ENCODE measurements at places on chromosomes 6 and 20.

DNA sequence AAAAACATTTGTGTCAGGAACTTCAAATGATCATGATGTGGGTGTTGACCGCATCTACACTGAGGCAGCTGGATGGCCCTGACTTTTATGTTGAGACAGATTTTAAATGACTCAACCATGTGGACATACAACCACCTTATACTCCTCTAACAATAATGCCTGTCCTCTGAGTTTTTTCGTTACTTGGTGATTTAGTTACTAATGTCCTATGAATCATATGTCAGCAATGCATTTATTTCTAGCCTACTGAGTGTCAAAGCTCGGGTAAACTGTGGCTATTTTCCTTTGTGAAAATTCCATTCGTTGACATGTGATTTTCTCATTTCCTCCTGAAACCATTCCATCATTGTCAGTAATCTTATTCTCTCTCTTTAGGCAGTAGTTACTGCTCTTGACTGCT is 38.9 kb upstream of the NKX2-4 start:
- DNase-seq: no peak

DNA sequence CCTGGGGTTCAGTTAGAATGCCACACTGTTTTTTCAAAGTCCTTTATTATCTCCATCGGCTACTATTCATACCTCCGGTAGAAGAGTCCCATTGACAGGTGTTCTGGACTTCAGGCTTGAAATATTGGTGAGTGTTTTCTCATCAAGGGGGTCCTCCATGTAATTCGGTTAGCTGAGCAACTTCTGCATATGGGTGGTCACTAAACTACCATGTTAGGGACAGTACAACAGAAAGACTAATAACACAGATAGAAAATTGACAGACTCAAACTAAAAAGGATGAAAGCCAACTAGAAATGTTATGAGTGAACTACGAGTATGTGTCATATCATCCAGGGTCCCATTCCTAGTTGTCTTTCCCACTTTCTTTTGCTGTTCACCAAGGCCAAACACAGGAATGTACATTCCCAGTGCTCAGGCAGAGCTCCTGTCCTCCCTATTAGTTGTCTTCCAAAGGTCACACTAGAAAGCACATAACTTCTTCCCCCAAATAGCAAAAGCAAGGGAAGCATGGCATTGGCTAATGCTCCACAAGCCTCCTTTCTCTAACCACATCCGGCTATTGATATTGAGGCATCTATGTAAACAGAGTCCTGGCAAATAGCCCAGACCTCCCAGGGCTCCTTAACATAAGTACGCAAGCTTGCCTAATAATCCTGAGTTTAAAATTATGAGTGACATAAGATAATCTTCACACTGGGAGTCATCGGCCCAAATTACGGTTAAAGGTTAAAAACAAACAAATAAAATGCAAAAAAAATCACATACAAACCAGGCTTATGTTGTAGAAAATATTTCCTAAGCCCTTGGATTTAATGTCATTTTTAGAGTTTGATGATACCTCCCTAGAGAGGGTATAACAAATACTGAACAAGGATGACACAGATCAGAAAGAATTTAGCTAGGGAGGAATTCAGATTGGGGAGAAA is 13.2 kb downstream of the CCN2 start:
- DNase-seq: no peak

DNA sequence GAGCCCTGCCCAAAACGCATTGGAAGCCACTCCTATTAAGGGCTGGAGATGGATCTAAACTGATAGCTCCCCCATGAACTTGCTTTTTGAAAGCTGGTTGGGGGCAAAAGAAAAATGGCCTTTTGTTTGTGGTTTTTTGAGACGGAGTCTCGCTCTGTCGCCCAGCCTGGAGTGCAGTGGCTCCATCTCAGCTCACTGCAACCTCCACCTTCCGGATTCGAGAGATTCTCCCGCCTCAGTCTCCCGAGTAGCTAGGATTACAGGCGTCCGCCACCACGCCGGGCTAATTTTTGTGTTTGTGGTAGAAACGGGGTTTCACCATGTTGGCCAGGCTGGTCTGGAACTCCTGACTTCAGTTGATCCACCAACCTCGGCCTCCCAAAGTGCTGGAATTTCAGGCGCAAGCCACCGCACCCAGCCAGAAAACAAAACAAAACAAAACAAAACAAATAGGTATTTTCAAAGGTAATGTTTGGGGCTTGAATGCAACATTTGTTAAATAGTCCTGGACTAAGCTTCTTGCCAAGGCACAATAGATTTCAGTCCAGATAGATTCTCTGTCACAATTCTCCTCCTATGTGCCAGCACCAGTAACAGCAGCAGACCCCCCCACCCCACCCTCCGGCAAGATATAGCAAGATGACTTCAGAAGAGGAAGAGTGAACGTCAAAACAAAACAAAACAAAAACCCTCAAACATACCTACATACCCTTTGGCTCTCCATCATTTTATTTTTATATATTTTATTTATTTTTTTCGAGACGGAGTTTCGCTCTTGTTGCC is 26.5 kb upstream of the ABT1 start:
- no peak for DNase-seq

DNA sequence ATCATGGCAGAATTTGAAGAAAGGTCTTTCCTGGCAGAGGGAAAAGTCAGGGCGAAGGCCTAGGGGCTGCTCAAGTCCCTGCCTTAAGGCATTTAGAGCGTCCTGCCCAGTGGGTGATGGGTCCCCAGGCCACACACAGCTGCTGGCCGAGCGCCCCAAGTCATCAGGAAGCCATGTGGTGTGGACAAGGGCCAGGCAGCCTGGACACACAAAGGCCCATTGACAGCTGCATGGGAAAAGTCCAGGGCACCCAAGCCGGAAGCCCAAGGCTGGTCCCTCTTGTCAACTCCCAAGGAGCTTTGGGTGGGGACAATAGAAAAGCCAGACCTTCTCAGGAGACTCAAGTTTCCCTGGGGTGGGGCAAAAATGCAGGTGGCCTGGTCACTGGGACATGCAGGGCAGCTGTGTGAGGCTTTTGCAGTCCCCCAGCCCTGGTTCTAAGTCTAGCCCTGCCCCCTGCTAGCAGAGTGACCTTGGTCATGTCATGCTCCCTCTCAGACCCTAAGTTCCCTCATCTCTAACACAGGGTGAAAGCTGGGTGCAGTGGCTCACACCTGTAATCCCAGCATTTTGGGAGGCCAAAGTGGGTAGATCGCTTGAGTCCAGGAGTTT is 44.3 kb upstream of the PTGIS start:
- no peak for DNase-seq

DNA sequence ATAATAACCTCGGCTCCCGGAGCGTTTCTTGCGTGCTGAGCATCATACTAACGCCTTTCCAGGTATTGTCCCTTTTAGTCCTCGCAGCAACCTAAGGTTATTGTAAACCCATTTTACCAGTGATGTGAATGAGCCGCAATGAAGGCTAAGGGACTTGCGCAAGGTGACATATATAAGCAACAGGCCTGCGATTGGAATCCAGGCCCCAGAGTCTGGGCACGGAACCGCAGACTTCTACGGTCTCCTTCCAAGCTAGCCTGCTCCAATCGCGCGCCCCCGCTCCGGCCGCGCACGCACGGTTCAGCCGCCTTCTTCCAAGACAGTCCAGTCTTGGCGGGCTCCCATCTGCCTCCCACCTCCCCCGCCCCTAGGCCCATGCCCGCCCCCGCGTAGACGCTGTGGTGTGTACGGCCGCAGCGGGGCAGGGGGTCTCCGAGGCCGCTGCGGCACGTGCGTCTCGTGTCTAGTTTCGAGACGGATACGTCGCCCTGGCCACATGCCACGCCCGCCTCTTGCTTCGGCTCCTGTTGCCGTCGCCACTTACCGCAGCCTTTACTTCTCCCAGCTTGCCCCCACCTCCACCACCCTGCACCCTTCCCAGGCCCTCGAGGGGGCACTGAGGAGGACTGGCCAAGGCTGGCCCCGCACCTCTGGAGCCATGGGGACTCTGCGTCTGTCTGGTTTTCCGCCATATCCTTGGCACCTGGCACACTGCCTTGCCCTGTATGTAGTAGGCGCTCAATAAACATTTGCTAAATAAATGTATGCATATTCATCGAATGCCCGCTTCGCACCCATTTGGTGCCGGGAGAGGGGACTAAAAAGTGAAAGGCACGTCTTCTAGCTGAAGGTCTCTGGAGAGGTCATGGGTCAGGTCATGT is 855 bp upstream of the GFOD1 start:
- no peak for DNase-seq

DNA sequence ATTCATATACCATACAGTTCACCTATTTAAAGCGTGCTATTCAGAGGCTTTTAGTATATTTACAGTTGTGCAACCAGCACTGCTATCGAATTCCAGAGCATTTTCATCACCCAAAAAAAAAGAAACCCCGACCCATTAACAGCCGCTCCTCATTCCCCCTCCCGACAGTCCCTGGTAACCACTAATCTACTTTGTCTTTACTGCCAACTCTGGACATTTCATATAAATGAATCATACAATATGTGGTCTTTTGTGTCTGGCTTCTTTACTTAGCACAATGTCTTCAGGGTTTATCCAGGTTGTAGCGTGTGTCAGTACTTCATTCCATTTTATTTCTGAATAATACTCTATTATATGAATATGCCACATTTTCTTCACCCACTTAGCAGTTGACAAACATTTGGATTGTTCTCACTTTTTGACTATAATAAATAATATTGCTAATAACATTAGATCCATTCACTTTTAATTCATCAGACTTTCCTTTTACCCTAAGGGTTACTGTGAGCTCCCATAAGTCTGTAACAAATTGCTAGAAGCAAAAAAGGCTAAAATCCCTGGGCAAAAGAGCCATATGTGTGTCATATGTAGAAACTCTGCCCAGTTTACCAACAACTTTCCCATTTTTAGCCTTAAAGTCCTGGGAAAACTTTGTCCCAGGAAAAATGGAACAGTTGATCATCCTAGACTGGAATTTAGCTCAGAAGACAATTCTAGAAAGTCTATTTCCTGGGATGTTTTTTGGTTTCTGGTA is 23.2 kb upstream of the ROS1 start:
- DNase-seq: no peak

DNA sequence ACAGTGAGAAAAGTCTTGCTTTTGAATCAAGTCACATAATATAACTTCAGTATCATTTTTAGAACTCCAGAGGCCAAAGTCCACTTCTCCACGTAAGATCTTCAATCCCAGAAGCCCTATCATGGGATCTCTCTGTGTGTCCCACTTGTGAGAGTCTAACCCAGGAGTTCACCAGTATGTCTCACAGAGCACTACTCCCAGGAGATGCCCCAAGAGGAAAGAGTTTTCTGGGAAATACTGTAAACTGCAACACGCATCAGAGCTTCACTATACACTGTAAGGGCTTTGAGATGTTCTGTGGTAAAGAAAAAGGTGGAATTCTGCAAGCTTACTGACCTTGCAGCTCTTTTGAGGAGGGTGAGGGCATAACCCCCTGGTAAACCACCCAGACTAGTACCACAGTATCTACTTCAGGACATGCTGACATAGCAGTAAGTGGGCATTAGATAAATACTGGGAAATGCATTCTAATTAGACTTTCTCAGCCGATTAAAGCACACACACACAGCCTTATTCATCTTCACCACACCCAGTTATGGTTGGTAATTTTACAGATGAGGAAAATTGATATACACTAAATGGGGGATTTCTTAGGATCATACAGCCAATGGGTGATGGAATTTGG is 12.3 kb downstream of the DCBLD1 start:
- no peak for DNase-seq

GRCh38 chr6:13141387-13141786 is 186.9 kb downstream of the TBC1D7 start:
- DNase-seq: no peak

DNA sequence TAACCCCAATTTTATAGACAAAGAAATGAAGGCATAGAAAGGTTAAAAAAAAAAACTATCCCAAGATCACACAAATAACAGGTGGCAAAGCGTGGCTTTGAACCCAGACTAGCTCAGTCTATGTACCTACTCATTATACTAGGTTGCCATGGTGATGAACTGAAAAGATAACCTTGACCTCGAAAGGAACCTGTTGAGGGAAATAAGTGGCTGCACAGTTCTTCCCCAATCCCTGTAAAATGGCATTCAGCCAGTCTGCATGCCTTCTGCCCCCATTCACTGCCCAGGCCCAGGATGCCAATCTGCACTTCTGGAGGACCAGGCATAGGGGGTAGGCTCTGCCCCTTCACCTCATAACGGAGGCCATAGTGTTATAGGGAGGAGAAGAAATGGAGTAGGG is 295.2 kb downstream of the PTPRT start:
- DNase-seq: no peak

DNA sequence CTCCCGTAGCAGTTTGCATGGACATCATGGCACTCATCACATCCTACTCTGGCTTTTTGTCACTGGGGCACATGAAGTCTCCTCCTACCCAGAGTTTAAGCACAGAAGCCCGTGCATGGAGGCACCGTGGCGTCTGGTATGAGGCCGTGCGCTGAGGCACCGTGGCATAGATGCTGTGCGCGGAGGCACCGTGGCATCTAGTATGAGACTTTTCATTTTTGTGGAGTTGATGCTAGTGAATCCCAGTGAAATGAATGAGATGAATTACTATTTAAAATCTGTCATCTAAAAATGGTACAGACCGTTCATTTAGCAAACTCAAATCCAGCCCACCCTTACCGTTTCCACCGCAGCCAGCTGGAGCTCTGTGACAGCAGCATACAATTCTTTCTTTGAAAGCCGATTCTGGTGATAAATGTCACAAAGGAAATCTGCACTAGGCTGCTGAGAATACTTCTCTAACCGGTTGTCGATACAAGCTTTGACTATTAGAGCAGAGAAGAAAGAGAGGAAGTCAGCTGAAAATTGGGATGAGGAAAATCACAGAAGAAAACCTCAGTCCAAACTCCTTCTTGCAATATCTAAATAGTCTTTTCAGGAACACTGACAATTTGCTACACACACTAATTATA is 11.3 kb downstream of the CYP24A1 start:
- DNase-seq: no peak

DNA sequence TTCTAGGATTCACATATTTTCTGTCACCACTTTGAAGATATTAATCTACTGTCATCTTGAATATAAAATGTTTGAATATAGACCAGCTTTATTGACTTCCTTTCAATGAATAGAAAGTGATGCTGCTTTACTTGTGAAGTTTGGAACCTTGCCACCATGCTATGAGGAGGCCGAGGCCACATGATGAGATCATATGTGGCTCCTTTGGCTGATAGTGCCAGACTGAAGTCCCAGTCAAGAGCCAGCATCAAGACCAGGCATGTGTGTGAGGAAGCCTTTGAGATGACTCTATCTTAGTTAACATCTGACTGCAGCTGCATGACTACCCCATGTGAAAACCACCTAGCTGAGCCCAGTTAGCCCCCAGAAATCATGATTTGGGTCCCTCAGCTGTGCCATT is 169.5 kb downstream of the OTOR start:
- DNase-seq: no peak

Data from stimulated activated CD8-positive, alpha-beta memory T cell treated with anti-CD3 and anti-CD28 coated beads, Interleukin-7, amount 100 ng/mL, for 48 hours (primary cell).